ENCODE measurements at places on chromosomes 1 and 21. TPM values are rescaled to one million over a fixed set of nuclear protein-coding genes. Genes with fewer than 3 reads are reported as not detected.

DNA sequence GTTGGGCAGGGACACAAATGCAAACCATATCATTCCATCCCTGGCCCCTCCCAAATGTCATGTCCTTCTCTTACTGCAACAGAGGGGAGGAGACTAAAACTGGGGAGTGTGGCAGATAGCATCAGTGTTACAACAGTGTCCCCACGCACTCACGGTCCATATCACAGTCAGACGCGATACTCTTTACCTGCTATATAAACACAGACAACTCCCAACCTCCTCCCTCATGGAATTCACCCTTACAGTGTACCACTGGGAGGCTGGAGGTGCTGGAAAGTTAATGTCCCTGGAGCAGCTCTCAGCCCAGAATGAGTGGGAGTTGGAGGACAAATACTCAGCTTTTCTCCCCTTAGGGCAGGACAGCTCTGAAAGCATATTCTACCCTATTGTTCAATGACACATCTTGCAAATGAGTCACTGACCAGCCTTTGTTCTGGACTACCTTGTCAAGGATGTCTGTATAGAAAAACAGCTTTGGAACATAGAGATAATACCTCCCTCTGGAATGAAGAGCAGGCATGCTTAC is 445.9 kb downstream of the SETD4 start:
- DNase-seq: no peak
- no peaks in the 10 kb centered on the region for H3K4me1 ChIP-seq
- H3K4me3 ChIP-seq: no peak overlapping the region
- no peaks in the 10 kb centered on the region for H3K36me3 ChIP-seq
- no peak overlapping the region for H3K27ac ChIP-seq
- H3K27me3 ChIP-seq: no peaks in the 10 kb centered on the region

OTUD7B gene
- total RNA-seq: 35.3 TPM

CYYR1 gene
- total RNA-seq: 51.3 TPM

DNA sequence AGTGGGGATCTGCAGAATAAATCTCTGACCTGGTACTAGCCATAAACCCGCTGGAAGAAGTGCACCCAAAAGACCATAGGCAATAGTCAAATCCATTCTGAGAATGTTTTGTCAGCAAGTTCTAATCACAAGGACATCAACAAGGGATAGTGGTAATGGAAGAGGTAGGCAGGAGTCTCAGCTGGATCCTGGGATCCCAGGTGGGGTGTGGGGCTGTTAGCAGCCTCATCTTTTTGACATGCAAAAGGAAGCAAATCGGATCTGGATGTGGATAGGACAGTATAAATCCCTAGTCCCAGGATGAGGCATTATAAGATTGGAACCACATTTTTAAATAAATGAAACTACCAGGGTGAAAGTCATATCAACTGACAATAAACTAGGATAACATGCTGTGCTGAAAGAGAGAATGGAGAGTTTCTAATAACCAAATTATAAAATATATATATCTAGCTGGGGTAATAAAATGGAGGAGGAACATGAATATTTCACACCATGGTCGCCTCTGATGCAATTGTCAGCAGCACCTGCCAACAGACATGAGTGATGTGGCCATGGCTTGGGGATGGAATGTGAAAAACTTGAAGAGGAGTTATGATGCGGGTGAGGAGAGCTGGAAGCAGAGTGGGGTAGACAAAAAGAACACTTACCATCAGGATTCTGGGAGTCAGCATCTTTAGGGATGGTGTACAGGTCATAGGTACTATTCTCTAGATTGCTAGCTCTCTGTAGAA is 23.7 kb upstream of the PEX19 start:
- H3K4me3 ChIP-seq: no peak overlapping the region
- H3K27me3 ChIP-seq: no peaks in the 10 kb centered on the region
- no peaks in the 10 kb centered on the region for H3K4me1 ChIP-seq
- H3K27ac ChIP-seq: no peak overlapping the region

Measured in upper lobe of right lung (tissue), 1 donor.